AG10803 (cell line): ENCODE measurements at places on chromosomes 5 and 9.
A peak's percentile ranks its signal among the peaks of the same experiment; 100 is the strongest.

DNA sequence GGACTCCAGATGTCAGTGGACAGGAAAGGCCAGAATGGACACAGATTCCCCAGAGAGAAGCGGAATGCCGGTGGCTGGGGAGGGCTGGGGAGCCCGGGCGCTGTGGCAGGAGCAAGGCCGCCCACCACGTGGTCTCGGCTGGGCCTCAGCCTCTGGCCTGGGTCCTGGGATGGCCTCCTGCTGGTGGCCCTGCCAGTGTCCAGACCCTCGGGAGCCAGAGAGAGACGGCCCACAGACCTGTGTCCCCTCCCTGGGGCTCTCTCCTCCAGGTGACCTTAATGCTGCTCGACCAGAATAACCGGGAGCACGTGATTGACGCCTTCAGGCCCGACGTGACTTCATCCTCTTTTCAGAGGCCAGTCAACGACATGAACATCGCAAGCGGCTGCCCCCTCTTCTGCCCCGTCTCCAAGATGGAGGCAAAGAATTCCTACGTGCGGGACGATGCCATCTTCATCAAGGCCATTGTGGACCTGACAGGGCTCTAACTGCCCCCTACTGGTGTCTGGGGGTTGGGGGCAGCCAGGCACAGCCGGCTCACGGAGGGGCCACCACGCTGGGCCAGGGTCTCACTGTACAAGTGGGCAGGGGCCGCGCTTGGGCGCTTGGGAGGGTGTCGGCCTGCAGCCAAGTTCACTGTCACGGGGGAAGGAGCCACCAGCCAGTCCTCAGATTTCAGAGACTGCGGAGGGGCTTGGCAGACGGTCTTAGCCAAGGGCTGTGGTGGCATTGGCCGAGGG, 19.0 kb downstream of the FBXW5 start:
- DNase-seq: no peak

- no peak for DNase-seq
Observed at GRCh38 chr9:104118916-104119315, 24.8 kb downstream of the SMC2 start.

- no peak for DNase-seq
Observed at GRCh38 chr9:75198436-75198835, 110.1 kb downstream of the OSTF1 start.

- DNase-seq: no peak
Observed at GRCh38 chr5:32304622-32305021, 8.1 kb downstream of the MTMR12 start.

DNA sequence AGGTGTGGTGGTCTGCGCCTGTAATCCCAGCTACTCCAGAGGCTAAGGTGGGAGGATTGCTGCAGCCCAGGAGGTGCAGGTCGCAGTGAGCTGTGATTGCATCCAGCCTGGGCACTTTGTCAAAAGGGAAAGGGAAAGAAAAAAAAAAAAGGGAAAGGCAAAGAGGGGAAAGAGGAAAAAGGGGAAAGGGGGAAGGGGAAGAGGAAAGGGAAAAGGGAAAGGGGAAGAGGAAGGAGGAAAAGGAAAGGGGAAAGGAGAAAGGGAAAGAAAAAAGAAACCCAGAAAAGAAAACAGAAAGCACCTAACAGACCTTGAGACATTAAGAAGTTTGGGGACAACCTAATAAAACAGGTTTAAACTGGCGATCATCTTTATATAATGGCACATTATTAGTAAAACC, 40.0 kb downstream of the IDNK start:
- no peak for DNase-seq

- peak; percentile 59 for DNase-seq
Observed at GRCh38 chr5:14063138-14063537, 80.0 kb upstream of the TRIO start.

GRCh38 chr9:37984672-37985611, 81.0 kb upstream of the SLC25A51 start:
- DNase-seq: peak; percentile 72

DNA sequence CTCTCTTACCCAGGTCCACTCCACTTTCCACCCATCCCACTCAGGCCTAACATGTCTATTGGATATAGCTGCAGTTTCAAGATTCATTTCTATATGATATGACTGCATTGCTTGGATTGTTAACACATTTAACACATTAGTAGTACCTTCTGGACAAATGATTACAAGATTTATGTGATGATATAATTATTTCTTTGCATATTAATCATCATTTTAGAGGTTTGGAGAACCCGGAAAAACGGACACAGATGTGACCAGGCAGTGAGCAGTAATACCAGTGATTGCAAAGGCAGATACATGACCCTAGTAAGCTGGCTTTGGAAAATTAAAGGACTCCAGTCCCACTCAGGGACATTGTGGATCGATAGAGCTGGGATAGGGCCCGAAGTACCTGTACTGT, 103.8 kb downstream of the PRR16 start:
- no peak for DNase-seq

GRCh38 chr5:133130387-133131118, 78.7 kb downstream of the HSPA4 start:
- no peak for DNase-seq

- DNase-seq: no peak
Observed at GRCh38 chr5:14834584-14835550, 36.7 kb downstream of the ANKH start.

- peak; percentile 47 for DNase-seq
Observed at GRCh38 chr9:135990468-135991429, 29.6 kb upstream of the UBAC1 start.

GRCh38 chr5:76380346-76381066, 22.6 kb upstream of the IQGAP2 start:
- no peak for DNase-seq

- DNase-seq: no peak
Observed at GRCh38 chr5:132737982-132738681, 786 bp upstream of the KIF3A start.

DNA sequence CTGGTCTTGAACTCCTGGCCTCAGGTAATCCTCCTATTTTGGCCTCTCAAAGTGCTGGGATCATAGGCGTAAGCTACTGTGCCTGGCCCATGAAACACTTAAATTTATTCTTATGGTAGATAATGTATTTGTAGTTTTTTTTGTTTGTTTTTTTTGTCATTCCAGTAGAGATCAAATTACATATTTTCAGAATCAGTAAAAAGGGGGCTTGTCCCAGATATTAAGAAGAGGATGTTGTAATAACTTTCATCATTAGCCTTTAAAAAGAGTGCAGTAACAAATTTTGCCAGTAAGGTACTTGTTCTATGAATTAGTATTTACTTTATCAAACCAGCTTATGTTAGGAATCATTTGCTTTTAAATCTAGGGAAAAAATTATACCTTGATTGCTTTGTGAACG, 42.6 kb downstream of the GAPVD1 start:
- DNase-seq: no peak

- no peak for DNase-seq
Observed at GRCh38 chr5:172596638-172597231, 44.3 kb upstream of the NEURL1B start.

- DNase-seq: no peak
Observed at GRCh38 chr9:101371813-101372212, 13.0 kb downstream of the BAAT start.

DNA sequence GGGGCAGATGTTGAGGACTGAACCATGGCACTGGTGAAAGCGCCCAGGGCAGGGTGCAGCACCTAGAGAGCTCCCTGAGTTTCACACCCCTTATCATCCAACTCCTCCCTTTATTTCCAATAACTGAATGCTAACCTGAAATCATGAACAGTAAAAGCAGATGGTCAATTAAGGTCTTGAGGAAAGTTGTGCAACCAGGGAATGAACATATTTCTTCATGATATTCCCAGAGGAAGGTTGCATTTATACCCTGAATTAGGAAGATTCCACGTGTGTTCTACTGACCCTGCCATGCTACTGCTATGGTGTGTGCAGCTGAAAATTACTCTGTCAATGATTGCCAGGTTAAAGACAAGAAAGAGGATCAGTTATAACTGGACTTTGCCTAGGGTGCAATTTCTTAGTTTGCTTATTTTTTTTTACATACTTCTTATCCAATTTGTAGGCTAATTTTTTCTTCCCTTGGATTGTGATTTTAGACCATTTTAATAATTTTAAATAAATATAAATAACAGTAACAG, 319.8 kb downstream of the SEMA5A start:
- peak; percentile 13 for DNase-seq

DNA sequence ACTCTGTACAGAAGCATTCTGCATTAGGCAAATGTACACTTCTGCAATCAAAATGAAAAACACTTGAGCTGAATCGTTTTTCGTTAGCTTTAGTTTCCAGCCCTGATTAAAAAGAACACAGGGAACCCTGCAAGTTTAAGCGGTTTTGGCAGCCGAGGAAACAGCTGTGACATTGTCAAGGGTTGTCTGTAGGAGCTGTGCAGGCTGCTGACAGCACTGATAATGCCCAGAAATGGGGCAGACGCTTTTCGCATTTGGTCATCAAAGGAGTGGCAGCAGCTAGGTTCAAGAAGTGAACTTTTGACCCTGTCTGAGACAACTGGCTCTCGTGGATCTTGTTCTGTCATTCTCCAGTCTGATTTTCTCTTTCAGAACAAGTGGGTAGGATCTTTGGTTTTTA, 165.6 kb upstream of the CCDC152 start:
- DNase-seq: no peak

GRCh38 chr9:118222375-118222774, 518.2 kb downstream of the TLR4 start:
- DNase-seq: no peak

DNA sequence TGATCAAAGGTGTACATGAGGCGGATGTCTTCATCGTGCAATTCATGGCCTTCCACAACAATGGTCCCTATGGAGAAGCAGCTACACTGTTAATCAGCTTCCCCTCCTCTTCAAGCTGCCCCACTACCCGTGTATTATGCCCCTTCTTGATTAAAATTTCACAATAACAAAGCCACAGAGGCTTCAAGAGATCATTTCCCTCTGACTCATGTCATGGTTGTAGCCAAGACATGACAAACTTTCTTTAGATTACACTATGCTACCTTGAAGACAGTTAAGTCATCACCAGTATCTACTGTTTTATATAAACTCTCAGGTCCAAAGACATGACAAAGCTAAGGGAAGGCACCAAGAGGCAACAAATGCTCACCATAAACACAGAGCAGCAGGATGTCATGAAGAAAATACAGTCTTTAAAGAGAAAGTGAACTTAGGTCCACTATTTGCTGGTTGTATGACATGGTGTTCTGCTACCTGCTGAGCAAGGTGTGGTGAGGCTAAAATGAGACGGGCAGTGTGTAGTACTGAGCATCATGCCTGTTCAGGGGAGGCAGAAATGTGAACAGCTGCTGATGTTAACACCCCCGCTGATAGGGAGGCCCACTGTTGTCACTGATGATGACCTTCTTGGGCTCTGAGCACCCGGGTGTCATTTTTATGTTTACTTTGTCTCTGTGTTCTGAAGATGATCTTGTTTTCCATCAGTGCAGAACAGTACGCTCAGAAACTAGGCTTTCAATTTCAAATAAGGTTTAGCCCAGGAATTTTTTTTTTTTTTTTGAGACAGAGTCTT, 48.3 kb downstream of the IARS1 start:
- DNase-seq: peak; percentile 83

GRCh38 chr5:147223948-147224791, 10.7 kb upstream of the STK32A start:
- peak; percentile 55 for DNase-seq

DNA sequence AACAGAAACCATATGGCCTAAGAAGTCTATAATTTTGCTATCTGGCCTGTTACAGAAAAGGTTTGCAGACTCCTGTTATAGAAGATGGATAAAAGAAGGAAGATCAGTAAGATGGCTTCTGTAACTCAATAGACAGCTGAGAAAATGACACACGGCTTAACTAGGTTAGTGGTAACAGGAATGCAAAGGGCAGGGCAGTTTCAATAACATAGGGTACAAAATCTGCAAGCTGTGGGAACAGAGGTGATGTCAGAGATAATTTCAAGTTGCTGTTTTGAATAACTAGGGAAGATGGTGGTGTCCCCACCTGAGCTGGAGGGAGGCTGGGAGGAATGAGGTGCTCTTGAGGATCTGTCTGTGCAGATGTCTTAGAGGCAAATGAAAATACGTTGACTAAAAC, 106.5 kb downstream of the GLIS3 start:
- DNase-seq: no peak
